ENCODE measurements at places on chromosomes 4 and X.

- no peak for DNase-seq
Measured at GRCh38 chr4:149884529-149885181, 69.0 kb upstream of the IQCM start.

DNA sequence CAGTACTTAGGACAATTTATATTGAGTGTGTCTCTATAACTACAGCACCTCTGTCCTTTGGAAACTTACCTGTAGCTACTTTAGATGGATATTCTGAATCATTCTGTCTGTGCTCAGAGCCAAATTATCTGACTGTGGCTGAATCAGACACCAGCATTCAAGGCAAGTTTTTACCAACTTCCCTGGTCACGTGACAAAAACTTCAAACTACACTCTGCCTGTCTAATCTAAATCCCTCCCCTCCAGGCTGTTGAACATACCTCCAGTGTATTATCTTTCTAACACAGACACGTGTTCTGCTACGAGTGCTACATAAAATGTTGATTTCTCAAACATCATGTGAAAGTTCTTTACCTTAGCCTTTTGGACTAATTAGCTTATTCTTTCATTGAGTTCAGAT, 641.2 kb upstream of the CPEB2 start:
- no peak for DNase-seq

GRCh38 chrX:74119016-74119910, 184.7 kb upstream of the ZCCHC13 start:
- no peak for DNase-seq

DNA sequence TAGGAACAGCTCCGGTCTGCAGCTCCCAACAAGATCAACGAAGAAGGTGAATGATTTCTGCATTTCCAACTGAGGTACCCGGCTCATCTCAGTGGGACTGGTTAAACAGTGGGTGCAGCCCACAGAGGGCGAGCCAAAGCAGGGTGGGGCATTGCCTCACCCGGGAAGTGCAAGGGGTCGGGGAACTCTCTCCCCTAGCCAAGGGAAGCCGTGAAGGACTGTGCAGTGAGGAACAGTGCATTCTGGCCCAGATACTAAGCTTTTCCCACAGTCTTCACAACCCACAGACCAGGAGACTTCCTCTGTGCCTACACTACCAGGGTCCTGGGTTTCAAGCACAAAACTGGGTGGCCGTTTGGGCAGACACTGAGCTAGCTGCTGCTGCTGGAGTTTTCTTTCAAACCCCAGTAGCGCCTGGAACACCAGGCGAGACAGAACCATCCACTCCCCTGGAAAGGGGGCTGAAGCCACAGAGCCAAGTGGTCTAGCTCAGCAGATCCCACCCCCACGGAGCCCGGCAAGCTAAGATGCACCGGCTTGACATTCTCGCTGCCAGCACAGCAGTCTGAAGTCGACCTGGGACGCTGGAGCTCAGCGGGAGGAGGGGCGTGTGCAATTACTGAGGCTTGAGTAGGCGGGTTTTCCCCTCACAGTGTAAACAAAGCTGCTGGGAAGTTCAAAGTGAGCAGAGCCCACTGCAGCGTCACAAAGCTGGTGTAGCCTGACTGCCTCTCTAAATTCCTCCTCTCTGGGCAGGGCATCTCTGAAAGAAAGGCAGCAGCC, 84.6 kb downstream of the THOC2 start:
- DNase-seq = no peak

GRCh38 chr4:57639561-57640382, 529.6 kb upstream of the IGFBP7 start:
- no peak for DNase-seq

DNA sequence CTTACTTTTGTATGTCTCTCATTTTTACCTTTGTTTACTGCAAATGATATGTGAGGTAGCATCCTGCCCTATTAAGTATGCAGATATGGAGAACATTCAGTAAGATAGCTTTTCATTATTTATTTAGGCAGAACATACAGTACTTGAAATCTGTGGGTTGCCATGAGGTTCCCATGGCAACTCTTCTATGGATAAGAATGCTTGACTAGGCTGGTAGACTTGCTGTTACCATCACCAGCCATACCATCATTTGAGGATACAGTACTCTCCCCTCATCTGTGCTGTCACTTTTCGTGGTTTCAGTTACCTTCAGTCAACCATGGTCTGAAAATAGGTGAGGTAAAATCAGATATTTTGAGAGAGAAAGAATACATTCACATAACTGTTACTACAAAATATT, 56.7 kb downstream of the NAF1 start:
- no peak for DNase-seq

DNA sequence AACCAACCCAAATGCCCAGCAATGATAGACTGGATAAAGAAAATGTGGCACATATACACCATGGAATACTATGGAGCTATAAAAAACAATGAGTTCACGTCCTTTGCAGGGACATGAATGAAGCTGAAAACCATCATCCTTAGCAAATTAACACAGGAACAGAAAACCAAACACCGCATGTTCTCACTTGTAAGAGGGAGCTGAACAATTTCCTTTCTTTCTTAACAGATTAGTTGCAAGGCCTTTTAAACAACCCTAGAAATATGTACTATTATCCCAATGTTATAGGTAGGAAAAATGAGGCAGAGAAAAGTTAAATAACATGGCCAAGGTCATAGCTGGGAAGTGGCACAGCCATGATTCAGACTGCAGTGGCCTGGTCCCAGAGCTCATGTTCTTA, 5.8 kb upstream of the OCIAD2 start:
- no peak for DNase-seq

- no peak for DNase-seq
Measured at GRCh38 chr4:107006218-107006617, 29.9 kb downstream of the DKK2 start.

- DNase-seq = no peak
Measured at GRCh38 chr4:40281913-40282312, 53.2 kb upstream of the CHRNA9 start.

GRCh38 chrX:143664302-143664701, 28.4 kb upstream of the SLITRK4 start:
- no peak for DNase-seq

DNA sequence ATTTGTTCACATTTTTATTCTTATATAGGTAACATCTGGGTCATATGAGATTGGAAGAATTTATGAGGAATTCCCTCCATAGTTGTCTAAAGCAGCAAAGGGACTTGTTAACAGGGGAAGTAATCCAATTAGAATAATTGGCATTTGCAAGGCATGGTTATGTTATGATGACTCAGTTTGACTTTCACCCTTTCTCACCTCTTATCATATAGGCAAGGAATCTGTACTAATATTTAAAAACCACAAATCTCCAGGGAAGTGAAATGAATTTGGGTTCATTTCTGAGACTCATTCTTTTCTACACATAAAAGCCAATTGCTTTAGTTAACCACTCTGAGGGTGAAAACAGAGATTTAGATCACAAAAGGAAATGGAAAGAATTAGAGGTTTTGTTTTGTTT, 281.5 kb upstream of the DKK2 start:
- no peak for DNase-seq

- DNase-seq = no peak
Measured at GRCh38 chr4:6349896-6350603, 80.4 kb downstream of the WFS1 start.

Measured in activated naive CD8-positive, alpha-beta T cell treated with anti-CD3 and anti-CD28 coated beads, Interleukin-2, amount 10 ng/mL, durations not matched to agents 7 days and 5 days (primary cell).